Cardiac ventricle fibroblast (primary cell): ENCODE measurements at places on chromosomes 7 and 10. TPM values are rescaled to one million over a fixed set of nuclear protein-coding genes. Genes with fewer than 3 reads are reported as not detected.

The TUBAL3 gene
- not detected in 2 replicates for total RNA-seq

The DPYSL4 gene
- 28.4 and 33.4 TPM in 2 replicates for total RNA-seq

The GPR146 gene
- 9.2 and 13.6 TPM in 2 replicates for total RNA-seq

The LIPF gene
- total RNA-seq, result not detected in 2 replicates

The IDI2 gene
- total RNA-seq, result not detected in 2 replicates

The GNGT1 gene
- not detected in 2 replicates for total RNA-seq

The GIMAP2 gene
- total RNA-seq, result 1.9 and 2.9 TPM in 2 replicates

The PPIA gene
- total RNA-seq, result 1,805 and 1,884 TPM in 2 replicates

The DEPP1 gene
- 145 and 150 TPM in 2 replicates for total RNA-seq

The CALD1 gene
- 165 and 185 TPM in 2 replicates for total RNA-seq

The RBM17 gene
- 27.2 and 30.0 TPM in 2 replicates for total RNA-seq

The MRPS33 gene
- 30.2 and 37.6 TPM in 2 replicates for total RNA-seq

The INA gene
- total RNA-seq, result 0.12 and 0.59 TPM in 2 replicates

The HOXA5 gene
- not detected in 2 replicates for total RNA-seq

The ZNF33B gene
- total RNA-seq, result 4.2 and 13.2 TPM in 2 replicates

The SVOPL gene
- total RNA-seq, result not detected in 2 replicates

The SVIL gene
- 86.8 and 88.3 TPM in 2 replicates for total RNA-seq

The SPDYE5 gene
- total RNA-seq, result not detected in 2 replicates

The HOXA10 gene
- total RNA-seq, result not detected in 2 replicates

The SYCE1 gene
- 0.05 TPM in 1 of 2 replicates, not detected in the other for total RNA-seq

The OR2A42 gene
- 0.12 TPM in 1 of 2 replicates, not detected in the other for total RNA-seq

The SORCS1 gene
- not detected in 2 replicates for total RNA-seq

The JCAD gene
- 9.7 and 12.9 TPM in 2 replicates for total RNA-seq

The DYNC1I1 gene
- 1.6 and 1.9 TPM in 2 replicates for total RNA-seq

The LGI1 gene
- total RNA-seq, result not detected in 2 replicates

The AEBP1 gene
- total RNA-seq, result 165 and 178 TPM in 2 replicates

The EN2 gene
- 0.37 TPM in 1 of 2 replicates, not detected in the other for total RNA-seq
